ENCODE measurements at places on chromosomes 4 and X.

- DNase-seq, result no peak
These were observed 335.9 kb upstream of the AR start for GRCh38 chrX:67207912-67208311.

DNA sequence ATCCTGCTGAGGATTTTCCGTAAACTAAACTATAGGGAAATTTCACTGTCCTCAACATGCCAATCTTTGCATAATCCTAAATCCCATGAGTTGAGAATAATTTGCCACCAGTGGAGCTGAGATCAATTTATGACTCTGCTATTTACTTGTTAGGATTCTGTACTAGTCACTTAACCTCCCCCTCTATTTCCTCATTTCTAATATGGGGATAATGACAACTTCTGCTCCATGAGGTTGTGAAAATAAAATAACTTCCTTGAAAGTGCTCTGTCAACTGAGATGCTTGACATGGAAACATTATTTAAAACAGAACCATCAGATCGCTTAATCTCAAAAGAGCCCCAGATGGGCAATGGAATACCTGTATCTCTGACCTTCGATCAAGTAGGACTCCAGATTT lies 2.6 kb upstream of the FGF16 start:
- no peak for DNase-seq

DNA sequence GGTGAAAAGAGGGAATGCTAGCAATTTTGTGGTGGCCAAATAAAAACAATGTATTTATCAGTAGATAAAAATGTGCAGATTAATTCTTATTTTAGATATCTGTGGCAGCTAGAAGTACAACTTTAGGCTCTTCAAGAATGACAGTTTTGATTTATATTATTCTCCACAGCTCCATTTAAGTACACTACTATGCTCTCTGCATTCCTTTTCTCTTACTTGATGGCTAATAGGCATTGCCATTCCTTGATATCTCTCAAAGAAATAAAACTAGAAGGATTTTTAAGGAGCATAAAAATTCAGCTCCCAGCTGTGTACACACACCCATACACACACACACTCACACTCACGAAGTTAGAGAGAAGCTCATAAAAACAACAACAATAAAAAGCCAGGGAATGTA lies 59.4 kb upstream of the H2AZ1 start:
- DNase-seq, result no peak

GRCh38 chr4:179597301-179597700 lies 2155.1 kb upstream of the AGA start:
- DNase-seq, result no peak

GRCh38 chr4:109952612-109953011 lies 39.9 kb downstream of the EGF start:
- no peak for DNase-seq

- no peak for DNase-seq
These were observed 117.2 kb upstream of the DDX53 start for GRCh38 chrX:22882543-22882942.

- DNase-seq, result no peak
These were observed 602.8 kb upstream of the DIPK2B start for GRCh38 chrX:45803383-45803921.

DNA sequence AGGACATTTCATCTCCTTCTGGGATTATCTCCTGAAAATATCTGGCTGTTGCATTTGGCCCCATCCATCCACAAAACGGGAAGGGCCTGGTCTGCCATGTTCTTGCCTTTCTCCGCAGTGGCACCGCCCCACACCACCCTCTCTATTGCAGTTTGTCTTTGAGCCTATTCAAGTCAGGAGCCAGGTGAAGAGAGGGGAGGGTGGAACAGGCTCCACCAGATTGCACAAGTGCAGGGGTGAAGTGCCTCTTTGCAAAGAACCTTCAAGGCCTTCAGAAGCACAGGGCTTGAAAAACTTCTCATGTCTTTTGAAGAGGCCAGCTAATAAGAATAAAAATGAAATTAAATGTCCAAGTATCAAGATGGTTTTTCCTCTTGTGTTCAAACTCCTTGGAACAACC lies 28.7 kb downstream of the RS1 start:
- no peak for DNase-seq

- no peak for DNase-seq
These were observed 214.3 kb upstream of the PPARGC1A start for GRCh38 chr4:24104158-24104565.

DNA sequence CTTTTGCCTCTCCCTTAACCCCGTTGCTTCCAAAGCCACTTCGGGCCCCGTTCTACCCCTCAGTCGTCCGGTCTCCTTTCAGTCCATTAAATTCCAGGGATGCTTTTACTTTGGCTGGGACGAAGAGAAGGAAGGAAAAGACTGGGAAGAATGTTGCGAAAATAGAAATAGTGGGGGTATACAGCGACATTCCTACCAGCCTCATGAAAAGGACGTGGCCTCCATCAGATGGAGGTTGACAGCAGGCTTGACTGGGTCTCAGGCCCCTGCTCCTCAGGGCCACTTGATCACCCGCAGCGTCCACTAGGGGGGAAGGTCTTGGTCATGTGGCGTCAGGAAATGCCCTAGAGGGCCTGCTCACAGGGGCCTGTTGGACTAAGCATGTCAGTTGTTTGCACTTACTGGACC lies 657 bp upstream of the ANKRD50 start:
- DNase-seq, result no peak

DNA sequence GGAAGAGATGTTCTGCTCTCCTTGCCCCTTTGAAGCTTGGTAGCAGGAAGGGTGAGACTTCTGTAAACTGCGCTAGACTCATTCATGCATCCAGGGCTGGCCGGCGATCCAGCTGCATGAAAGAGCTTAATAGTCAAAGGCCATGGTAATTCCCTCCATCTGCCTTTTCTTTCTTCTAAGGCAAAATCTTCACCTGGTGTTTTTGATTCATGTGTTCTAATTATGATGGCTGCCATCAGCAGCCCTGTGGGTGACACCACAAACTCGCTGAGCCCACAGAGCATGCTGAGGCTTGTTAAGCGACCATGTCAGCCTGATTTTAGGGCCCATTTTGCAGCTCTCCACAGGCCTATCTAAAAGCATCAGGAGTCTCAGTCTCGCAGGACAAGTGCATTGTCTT lies 450.1 kb upstream of the TENM3 start:
- peak; percentile 87 for DNase-seq

- DNase-seq, result no peak
These were observed 475.8 kb downstream of the PDGFC start for GRCh38 chr4:156495836-156496235.

DNA sequence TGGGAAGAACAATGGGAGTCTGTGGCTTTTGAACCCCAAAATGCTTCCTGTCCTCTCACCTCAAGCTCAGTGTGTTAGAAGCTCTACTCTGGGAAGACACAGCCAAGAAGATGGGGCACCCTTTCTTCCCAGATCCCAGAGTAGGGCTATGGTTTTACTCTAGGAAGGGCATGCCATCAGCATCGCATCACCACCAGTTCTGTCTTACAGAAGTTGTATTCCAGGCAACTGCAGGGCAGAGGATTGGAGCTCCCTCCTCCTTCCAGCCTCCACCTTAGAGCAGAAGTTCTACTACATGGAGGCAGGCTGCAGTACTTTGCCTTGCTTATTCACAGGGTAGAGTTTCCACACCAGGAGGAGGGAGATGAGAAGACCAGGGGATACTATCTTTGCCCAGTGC lies 18.1 kb upstream of the ZFX start:
- DNase-seq, result no peak

DNA sequence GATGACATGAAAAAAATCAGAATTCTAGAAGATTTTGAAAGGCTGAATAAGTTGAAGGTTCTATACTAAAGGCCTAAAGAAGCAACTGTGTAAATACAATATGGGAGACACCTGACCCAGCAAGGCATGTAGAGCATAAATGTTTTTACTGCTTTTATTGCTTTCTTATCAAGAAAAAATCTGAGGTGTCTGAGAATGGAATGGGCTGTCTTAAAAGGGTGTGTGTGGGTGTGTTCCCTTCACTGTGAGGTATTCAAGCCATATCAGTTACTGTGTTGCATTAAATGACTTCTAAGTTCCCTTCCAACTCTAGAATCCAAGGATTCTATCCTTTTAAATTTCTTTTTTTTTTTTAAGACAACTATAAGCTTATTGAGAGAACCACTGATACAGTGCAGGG lies 15.7 kb downstream of the ATP8A1 start:
- no peak for DNase-seq

DNA sequence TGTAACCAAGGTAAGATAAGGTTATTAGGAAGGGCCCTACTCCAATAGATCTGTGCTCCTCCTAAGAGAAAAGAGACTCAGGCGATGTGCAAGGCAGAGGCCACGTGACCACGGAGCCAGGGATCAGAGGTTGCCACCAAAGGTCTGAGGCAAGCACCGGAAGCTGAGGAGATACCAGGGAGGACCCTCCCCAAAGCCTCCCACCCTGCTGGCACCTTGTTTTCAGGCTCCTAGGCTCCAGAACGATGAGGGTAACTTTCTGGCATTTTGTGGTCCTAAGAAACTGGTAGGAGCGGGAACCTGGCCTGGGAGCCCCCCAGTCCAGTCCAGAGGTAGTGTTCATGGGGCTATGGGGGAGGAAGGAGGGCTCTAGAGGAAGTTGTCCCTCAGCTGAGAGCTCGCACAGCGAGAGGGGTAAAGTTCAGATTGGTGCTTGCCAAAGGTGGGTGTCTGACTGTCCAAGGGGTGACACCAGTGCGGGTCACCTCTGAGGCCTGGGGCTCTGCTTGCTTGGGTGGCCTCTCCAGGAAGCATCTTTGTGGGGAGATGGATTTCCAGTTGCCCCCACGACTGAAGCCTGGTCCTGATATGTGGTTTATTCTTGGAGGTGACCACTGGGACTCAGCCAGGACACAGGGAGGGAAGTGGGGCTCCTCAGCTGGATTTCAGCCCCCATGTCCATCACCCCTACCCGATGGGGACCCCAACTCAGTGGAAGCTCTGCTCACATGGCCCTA lies 7.5 kb upstream of the LETM1 start:
- DNase-seq, result no peak
